ENCODE measurements at places on chromosomes 11 and 22. TPM values are rescaled to one million over a fixed set of nuclear protein-coding genes. Genes with fewer than 3 reads are reported as not detected.

The FOSL1 gene
- total RNA-seq: 0.21 TPM

The TBX1 gene
- 28.5 TPM for total RNA-seq

The NXPE4 gene
- not detected for total RNA-seq

The LMO2 gene
- total RNA-seq: 16.1 TPM

DNA sequence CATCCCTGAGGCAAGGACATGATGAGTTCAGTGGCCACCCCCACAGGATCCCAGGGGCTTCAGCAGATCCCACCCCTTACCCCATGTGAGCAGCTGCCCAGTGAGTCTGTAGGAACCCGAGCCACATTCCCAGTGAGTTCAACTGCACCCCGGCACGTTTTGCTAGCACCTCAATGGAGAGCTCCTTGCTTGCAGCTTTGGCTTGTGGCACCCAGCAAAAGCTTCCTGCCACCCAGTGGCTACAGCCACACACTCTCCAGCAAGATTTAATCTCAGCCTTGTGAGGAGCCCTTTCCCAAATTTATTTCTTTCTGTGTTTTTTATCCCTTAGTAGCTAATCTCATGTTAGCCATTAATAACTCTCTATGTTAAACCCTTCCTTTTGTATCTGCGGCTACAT, 4.0 kb downstream of the SAA1 start:
- DNase-seq: no peak

GRCh38 chr22:34055525-34056200, 135.4 kb upstream of the LARGE1 start:
- DNase-seq: peak; percentile 19

DNA sequence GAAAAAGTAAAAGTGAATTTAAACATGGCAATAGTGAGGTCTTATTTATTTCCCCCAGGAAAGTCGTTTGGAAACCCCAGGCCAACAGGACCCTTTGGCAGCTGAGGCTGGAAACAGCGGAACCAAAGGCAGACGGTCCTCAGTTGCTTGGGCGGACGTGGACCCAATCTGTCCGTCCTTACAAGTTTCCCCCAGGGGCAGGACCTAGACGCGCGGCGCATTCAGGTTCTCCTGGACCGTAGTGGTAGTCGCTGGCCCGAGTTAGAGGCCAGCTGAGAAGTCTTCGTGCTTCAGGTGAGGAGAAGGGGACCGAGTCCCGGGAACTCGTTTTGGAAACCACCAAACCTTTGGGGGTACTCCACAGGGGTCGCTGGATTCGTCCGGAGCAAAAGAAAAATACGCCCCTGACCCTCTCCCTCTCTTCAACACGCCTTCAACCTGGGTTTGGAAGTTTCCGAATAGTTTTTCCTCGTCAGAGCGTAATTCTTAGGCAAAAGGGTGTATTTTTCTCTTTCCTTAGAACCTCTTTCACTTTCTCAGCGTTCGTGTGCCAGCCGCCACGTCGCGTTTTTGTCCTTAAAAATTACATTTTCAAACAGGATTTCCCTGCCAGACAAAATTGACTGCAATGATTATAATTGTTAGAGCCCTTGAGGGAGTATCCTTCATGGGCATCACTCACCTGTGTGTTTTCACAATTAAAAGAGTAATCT, 2.1 kb downstream of the METTL15 start:
- peak; percentile 85 for DNase-seq

GRCh38 chr11:22416462-22416861, 78.3 kb downstream of the SLC17A6 start:
- DNase-seq: no peak

DNA sequence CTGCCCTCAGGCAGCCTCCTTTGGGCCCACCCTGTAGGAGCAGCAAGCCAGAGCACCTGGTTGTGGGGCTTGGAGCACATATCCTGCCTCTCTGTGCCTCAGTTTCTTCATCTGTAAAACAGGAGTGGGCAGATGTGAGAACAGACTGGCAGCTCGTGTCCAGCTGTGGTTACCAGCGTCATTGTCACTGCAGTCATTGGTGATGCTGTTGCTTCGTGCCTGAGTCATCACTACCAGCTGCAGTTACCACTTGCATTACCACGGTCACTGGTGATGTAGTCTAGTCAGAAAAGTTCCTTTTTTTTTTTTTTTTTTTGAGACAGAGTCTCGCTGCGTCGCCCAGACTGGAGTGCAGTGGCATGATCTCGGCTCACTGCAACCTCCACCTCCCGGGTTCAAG, 20.4 kb downstream of the RSPH14 start:
- no peak for DNase-seq

DNA sequence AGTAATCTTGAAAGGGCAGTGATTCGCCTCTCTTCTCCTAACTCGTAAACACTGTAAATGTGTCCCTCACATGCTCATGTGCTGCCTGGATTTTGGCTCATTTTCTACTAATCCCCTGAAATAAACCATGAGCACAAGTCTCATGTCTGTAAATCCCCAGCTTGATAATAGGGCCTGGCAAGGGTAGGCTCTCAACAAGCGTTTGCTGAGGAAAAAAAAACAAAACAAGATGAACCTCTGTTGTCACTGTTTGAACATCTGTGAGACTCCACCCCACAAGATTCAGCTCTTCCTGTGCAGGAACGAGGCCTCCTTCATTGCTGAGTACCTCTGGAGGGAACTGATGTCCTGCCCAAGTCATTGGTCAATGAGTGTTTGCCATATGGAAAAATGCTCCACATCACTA, 4.5 kb upstream of the CYB5R2 start:
- DNase-seq: peak; percentile 51

All from tongue (tissue), 3 donors.